CD4-positive, alpha-beta T cell (primary cell): ENCODE measurements at places on chromosomes 3 and 15. TPM values are rescaled to one million over a fixed set of nuclear protein-coding genes. Genes with fewer than 3 reads are reported as not detected.
A peak's percentile ranks its signal among the peaks of the same experiment; 100 is the strongest.

The AP3B2 gene
- total RNA-seq = 0.98 TPM

DNA sequence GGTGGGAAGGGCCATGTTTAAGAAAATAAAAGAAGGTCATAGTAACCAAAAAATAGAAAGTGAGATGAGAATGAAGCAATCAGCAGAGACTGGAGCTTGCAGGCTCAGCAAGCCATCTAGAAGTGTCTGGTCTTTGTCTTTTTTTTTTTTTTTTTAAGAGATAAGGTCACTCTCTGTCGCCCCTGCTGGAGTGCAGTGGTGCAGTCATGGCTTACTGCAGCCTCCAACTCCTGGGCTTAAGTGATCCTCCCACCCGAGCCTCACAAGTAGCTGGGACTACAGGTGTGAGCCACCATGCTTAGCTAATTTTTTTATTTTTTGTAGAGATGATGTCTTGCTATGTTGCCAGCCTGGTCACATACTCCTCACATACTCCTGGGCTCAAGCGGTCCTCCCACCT, 36.2 kb downstream of the GXYLT2 start:
- H3K27me3 ChIP-seq = no peaks in the 10 kb centered on the region
- no peaks in the 10 kb centered on the region for H3K4me1 ChIP-seq
- DNase-seq = peak; percentile 1
- no peaks in the 10 kb centered on the region for H3K36me3 ChIP-seq
- H3K4me3 ChIP-seq = no peak overlapping the region
- no peak overlapping the region for H3K27ac ChIP-seq

The VIPR1 gene
- total RNA-seq = 66.8 TPM

DNA sequence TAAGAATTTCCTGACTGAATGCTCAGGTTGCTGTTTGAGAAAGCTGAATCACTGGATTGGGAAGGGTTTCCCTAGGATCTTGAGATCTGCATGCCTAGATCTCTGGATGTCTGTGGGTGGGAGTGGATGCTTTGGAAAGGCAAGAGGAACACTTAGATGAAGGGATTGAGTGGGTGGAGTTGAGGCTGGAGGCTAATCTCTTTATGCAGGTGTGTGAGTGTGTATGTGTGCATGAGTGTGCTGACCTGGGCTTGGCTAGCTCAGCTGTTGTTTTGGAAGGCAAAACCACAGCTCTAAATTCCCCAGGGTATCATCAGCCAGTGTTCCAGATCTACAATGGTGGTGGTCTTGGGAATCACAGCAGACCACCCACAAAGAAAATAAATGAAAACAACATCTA, 60.5 kb downstream of the CLDN1 start:
- H3K27me3 ChIP-seq = no peaks in the 10 kb centered on the region
- no peak overlapping the region for H3K27ac ChIP-seq
- H3K4me3 ChIP-seq = no peak overlapping the region
- no peak for DNase-seq
- H3K4me1 ChIP-seq = no peaks in the 10 kb centered on the region
- H3K36me3 ChIP-seq = no peaks in the 10 kb centered on the region

DNA sequence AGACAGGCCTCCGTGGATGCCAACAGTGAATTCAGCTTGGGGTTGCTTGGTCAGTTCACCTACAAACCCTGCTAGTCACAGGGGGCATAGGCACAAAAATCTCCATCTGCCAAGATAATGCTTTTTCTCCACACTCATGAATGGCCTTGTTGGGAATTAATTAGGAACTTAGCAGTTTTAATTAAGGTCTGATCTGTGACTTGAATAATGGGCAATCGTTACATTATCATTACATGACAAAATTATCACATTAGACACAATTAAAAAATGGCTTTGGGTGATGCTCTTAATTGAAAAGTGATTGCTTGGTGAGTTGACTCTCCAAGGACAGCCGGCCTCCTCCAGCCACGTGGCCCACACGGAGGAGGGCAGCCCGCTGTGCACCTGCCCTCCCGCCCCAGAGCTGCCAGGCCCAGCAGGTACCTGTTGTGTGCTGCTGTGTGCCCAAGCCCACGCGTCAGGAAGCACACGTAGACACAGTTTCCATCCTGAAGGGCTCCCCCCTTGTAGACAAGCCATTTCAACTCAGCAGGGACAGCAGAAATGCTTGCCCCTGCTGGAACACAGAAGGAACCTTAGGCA, 274.2 kb downstream of the OCA2 start:
- H3K4me1 ChIP-seq = no peaks in the 10 kb centered on the region
- H3K4me3 ChIP-seq = no peak overlapping the region
- no peaks in the 10 kb centered on the region for H3K36me3 ChIP-seq
- DNase-seq = no peak
- no peaks in the 10 kb centered on the region for H3K27me3 ChIP-seq

DNA sequence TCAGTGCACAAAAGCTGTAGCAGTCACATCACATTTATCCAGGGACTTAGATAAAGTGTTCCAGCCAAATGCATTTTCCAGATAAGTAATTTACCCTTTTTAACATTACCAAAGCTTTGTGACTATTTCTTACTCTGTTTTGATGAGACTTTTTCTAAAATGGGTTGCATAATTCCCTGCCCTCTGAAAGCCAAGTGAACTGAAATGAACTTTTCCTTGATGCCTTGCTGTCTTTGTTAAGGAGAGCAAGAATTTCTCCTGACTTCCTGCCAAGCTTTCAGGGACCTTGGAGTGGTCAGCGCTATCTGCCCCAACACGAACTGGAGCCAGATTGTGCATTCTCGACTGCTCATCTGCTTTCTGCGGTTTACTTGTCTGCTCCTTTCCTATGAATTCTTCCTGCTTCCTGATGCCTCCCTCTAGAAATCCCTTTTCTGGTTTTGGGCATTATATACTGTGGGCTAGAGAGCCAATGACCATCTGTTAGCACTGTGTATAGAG, 34.8 kb downstream of the EIF4E3 start:
- H3K4me1 ChIP-seq = no peaks in the 10 kb centered on the region
- H3K36me3 ChIP-seq = peaks cover 68% of the 10 kb centered on the region
- H3K27me3 ChIP-seq = no peaks in the 10 kb centered on the region
- no peak overlapping the region for H3K27ac ChIP-seq
- H3K4me3 ChIP-seq = no peak overlapping the region

The ALPK3 gene
- 0.14 TPM for total RNA-seq

- H3K4me1 ChIP-seq = no peaks in the 10 kb centered on the region
- H3K27me3 ChIP-seq = no peaks in the 10 kb centered on the region
- H3K4me3 ChIP-seq = no peak overlapping the region
- DNase-seq = no peak
- no peaks in the 10 kb centered on the region for H3K36me3 ChIP-seq
Observed at GRCh38 chr3:110027446-110028080, 690.2 kb upstream of the DPPA4 start.

DNA sequence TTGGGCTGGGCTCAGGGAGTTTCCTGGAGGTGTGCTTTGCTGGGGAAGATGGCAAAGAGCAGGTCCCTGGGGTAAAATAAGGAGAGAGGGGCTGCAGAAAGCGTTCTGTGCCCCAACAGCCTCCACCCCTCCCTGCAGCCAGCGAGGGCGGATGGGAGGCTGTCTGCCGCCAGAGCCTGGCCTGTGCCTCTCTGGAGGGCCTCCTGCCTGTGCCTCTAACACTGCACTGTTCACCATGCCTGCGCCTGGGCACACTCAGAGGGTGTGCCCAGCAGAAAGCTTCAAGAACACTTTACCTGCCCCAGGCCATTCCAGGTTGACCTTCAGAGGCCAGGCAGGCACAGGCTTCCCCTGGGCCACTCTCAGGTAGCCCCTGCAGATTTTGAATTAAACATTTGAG, 77.7 kb upstream of the KLF13 start:
- H3K4me1 ChIP-seq = no peaks in the 10 kb centered on the region
- no peak for DNase-seq
- H3K27me3 ChIP-seq = no peaks in the 10 kb centered on the region
- no peaks in the 10 kb centered on the region for H3K36me3 ChIP-seq
- H3K4me3 ChIP-seq = no peak overlapping the region

The CASR gene
- total RNA-seq = 0.03 TPM

- no peaks in the 10 kb centered on the region for H3K27me3 ChIP-seq
- H3K27ac ChIP-seq = no peak overlapping the region
- H3K36me3 ChIP-seq = no peaks in the 10 kb centered on the region
- no peaks in the 10 kb centered on the region for H3K4me1 ChIP-seq
Observed at GRCh38 chr3:143314251-143315093, 194.9 kb downstream of the CHST2 start.
